M059J (cell line): ENCODE measurements at places on chromosomes 3 and 15.
A peak's percentile ranks its signal among the peaks of the same experiment; 100 is the strongest.

DNA sequence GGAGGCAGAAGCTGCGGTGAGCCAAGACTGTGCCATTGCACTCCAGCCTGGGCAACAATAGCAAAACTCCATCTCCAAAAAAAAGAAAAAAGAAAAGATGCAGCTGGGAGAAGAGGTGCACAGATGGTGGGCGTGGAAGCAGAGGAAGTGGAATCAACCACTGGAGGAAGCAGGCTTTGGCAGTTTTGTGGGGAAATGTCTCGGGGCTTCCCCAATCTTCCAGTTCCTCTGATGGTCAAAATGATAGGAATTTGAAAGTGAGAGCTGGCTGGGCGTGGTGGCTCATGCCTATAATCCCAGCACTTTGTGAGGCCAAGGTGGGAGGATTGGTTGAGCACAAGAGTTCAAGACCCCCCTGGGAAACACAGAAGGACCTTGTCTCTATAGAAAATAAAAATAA lies 48.1 kb upstream of the SMAD3 start:
- no peak for DNase-seq

DNA sequence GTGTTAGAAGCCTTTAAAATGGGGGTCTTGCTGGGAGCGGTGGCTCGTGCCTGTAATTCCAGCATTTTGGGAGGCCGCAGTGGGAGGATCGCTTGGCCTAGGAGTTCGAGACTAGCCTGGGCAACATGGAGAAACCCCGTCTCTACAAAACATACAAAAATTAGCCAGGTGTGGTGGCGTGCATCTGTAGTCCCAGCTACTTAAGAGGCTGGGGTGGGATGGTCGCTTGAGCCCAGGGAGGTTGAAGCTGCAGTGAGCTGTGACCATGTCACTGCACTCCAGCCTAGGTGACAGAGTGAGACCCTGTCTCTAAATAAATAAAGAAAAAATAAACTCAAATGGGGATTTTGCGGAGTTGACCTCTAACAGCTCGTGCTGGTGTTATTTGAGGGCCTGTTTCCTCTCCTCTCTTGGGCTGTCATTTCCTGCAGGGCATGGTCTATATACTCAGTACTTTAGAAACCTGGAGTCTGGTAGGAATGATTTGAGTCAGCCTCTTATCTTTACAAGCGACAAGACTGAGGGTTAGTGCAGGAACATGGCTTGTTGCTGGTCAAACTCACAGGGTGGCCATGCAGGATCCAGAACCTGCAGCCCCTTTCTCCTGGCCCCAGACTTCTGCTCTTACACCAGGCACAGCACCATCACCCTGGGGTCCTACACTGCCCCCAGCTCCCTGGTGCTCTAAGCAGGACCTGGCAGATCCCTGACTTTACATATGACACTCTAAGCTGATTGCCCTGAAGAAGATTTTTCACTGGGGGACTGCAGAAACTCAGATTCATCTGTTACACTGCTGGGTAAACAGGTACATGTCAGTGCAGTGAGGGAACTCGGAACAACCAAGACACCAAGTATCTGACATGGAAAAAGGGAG lies 15.1 kb downstream of the EHD4 start:
- peak; percentile 5 for DNase-seq

GRCh38 chr15:88322461-88322860 lies 65.9 kb upstream of the NTRK3 start:
- no peak for DNase-seq

DNA sequence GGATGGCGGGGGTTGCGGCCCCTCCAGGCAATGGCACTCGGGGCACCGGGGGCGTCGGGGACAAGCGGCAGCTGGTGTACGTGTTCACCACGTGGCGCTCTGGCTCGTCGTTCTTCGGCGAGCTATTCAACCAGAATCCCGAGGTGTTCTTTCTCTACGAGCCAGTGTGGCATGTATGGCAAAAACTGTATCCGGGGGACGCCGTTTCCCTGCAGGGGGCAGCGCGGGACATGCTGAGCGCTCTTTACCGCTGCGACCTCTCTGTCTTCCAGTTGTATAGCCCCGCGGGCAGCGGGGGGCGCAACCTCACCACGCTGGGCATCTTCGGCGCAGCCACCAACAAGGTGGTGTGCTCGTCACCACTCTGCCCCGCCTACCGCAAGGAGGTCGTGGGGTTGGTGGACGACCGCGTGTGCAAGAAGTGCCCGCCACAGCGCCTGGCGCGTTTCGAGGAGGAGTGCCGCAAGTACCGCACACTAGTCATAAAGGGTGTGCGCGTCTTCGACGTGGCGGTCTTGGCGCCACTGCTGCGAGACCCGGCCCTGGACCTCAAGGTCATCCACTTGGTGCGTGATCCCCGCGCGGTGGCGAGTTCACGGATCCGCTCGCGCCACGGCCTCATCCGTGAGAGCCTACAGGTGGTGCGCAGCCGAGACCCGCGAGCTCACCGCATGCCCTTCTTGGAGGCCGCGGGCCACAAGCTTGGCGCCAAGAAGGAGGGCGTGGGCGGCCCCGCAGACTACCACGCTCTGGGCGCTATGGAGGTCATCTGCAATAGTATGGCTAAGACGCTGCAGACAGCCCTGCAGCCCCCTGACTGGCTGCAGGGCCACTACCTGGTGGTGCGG lies 1.9 kb downstream of the CHST2 start:
- no peak for DNase-seq

DNA sequence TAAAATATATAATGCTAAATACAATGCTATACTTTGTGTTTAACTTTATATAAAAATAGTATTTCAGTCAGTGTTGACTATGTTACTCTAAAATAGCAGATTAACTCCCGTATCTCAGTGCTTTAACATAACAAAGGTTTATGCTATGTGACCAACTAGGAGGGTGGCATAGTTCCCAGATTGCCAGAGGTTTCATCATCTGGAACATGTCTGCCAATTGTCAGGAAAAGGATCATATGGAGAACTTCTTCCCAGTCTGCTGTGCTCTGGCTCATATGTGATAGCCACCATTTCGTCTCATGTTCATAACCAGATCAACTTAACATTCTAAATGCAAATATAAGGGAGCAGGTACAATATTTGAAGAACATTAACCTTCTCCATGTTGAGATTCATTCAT lies 720.2 kb downstream of the MCTP2 start:
- DNase-seq = no peak

GRCh38 chr15:67120839-67121643 lies 55.6 kb downstream of the SMAD3 start:
- DNase-seq = peak; percentile 88

GRCh38 chr15:42065033-42065432 lies 29.3 kb downstream of the PLA2G4D start:
- peak; percentile 33 for DNase-seq

DNA sequence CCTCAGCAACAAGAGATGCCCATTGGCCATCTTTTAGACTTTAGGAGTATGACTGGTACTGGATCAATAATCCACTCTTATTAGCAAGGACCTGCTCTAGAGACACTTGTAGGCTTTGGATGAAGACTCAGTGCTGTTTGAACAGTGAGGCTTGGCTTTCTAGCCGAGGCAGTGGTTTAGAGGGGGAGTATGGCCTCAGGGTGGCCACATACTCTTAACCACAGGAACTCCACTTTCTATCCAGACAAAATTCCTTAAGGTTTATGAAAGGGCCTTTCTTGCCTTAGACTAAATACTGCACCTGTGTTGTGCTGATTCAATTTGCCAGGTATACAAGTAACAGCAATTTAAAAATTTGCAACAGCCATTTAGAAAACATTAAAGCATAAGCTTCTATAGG lies 1046.3 kb downstream of the DIPK2A start:
- DNase-seq = peak; percentile 8

DNA sequence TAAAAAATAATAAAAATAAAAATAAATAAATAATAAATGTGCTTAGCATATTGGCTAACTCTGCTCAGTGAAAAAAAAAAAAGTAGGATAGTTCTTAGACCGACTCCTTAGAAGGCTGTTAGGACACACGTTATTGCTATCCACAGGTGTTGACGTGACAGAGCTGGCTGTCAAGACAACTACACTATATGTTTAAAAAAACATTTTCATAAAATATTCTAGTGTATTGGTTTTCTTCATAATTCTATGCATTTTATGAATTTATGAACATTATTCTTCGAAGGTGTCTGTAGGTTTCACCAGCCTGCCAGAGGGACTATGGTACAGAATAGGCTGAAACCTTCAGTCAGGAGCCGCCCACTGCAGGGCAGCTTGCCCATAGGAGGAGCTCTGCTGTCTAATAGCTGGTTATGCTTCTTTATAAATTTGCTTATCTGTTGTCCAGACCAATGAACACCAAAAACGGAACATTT lies 9.2 kb downstream of the TM4SF1 start:
- peak; percentile 58 for DNase-seq

GRCh38 chr3:40417845-40418543 lies 31.0 kb downstream of the ENTPD3 start:
- DNase-seq = no peak

- no peak for DNase-seq
These were observed 349.5 kb upstream of the POU1F1 start for GRCh38 chr3:87625876-87626275.

DNA sequence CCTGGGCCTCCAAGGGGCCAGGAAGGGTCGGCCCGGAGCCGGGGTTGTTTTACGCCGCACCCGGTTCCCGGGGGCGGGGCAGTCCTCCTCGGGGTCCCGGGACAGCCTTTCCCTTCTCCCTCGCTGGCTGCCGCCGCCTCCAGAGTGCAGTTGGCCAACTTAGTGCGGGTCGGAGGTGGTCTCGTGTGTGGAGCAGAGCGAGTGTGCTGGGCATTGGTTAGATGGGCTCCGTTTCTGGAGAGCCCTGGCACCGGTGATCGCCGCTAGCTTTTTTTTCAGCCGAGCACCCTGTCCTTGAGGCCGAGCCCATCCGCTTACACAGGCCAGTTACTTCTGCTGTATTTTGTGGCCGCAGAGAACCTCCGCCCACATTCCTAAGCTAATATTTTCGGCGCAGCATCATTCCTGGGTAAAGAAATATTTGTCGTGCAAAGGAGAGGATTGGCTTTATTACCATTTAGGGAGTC lies 585 bp downstream of the KIF23 start:
- peak; percentile 93 for DNase-seq

- no peak for DNase-seq
These were observed 66.6 kb upstream of the HERC1 start for GRCh38 chr15:63900306-63900705.

DNA sequence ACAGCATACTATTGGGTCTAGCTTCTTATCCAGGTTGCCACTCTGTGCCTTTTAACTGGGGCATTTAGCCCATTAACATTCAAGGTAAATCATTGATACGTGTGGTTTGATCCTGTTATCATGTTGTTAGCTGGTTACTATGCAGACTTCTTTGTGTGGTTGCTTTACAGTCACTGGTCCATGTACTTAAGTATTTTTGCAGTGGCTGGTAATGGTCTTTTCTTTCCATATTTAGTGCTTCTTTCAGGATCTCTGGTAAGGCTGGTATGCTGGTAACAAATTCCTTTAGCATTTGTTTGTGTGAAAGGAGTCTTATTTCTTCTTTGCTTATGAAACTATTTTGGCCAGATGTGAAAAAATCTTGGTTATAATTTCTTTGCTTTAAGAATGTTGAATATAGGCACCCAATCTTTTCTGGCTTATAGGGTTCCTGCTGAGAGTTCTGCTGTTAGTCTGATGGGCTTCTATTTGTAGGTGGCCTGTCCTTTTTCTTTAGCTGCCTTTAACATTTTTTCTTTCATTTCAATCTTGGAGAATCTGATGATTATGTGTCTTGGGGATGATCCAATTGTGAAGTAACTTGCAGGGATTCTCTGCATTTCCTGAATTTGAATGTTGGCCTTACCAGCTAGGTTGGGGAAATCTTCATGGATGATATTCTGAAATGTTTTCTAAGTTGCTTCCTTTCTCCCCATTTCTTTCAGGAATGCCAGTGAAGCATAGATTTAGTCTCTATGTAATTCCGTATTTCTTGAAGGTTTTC lies 39.3 kb downstream of the CCR1 start:
- DNase-seq = peak; percentile 50

GRCh38 chr3:65540666-65541065 lies 498.1 kb downstream of the MAGI1 start:
- no peak for DNase-seq

GRCh38 chr15:73329501-73330200 lies 39.1 kb downstream of the HCN4 start:
- no peak for DNase-seq

- DNase-seq = no peak
These were observed 103.1 kb upstream of the TLE3 start for GRCh38 chr15:70200511-70201424.

DNA sequence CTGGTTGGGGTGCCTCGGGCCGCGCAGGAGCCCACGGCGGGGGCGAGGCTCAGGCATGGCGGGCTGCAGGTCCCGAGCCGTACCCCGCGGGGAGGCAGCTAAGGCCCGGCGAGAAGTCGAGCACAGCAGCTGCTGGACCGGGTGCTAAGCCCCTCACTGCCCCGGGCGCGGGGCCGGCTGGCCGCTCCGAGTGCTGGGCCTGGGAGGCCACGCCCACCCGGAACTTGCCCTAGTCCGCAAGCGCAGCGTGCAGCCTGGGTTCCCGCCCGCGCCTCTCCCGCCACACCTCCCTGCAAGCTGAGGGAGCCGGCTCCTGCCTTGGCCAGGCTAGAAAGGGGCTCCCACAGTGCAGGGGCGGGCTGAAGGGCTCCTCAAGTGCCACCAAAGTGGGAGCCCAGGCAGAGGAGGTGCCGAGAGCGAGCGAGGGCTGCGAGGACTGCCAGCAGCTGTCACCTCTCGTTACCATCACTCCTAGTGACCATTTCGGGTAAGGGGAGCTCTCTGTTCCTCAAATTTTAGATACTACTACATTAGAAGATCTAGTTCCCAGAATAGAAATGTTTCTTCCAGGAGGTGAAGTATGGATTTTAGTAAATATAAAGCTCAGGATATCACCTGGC lies 417.0 kb upstream of the AGTR1 start:
- no peak for DNase-seq

DNA sequence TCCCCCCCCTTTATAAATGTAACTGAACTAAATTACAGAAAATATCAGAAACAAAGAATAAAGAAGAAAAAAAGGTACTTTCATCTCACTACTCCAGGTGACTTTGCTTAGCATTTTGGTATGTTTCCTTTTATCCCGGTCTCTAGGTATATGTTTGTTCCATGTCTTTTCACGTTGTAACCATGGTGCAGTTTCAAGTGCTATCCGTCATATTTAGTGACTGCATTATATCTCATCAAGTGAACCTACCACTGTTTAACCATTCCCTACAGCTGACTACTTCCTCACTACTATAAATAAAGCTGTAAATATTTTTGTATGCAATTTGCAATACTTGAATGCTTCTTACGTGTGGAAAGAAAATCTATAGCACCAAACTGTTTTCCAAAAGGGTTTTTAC lies 2.2 kb downstream of the BTBD1 start:
- DNase-seq = peak; percentile 10
